ENCODE measurements at places on chromosomes 5 and 9.

DNA sequence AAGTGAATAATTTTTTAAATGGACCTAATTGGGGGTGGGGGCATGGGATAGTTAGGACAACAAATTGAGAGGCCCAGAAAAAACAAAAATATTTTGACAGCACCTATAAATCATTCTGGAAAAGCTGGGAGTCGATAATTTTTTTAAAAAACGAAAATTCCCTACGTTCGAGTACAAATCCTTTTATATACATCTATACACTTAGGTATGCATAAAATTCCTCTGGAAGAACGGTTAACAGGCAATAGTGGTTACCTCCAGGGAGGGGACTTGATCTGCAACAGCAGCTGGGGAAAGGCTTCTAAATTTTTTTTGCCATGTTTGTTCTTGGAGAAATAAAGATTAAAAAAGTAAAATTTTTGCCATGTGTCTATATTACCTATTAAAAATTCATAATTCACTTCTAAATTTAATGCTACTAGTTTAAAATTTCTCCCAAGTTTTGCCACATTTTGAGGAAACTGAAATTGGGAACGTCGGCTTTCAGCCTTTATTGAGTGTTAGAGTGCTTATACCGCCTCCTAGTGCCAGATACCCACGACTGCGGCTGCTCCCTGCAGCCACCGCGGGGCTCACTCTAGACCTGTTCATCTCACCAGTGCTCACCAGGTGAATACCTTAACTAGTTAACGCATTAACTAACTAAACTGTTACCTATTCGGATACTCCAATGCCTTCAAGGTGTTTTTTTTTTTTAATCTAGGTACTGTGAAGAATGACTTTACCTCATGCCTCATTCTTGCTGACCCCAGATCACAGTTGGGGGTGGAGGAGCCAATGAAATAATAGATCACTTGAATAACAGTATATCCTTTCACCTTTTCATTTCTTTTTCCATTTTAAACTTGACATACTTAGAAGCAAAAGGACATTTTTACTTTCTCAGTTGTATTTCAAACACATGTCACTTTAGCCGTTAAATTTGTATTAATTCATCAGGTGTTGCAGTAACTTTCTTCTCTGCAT lies 1.8 kb upstream of the BHMT start:
- no peak for DNase-seq

GRCh38 chr9:130095872-130096271 lies 42.2 kb downstream of the GPR107 start:
- no peak for DNase-seq

DNA sequence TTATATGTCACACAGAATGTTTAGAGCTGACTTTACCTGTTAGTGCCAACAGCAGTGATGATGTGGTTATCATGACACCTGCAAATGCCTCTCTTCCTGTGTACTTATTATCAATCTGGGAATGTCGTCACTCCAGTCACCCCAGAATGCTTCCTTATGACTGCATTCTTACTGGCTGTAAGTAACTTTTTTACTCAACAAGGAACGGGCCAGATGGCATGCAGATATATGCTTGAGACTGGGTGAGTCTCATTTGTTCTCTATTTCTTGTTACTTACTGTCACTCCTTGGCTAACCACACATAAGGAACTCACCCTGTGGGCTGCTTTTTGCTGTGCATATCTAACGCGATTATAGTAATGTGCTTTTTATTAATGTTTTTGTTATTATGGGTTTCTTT lies 385.5 kb upstream of the MEF2C start:
- no peak for DNase-seq

GRCh38 chr9:93257808-93258331 lies 73.9 kb downstream of the WNK2 start:
- no peak for DNase-seq

DNA sequence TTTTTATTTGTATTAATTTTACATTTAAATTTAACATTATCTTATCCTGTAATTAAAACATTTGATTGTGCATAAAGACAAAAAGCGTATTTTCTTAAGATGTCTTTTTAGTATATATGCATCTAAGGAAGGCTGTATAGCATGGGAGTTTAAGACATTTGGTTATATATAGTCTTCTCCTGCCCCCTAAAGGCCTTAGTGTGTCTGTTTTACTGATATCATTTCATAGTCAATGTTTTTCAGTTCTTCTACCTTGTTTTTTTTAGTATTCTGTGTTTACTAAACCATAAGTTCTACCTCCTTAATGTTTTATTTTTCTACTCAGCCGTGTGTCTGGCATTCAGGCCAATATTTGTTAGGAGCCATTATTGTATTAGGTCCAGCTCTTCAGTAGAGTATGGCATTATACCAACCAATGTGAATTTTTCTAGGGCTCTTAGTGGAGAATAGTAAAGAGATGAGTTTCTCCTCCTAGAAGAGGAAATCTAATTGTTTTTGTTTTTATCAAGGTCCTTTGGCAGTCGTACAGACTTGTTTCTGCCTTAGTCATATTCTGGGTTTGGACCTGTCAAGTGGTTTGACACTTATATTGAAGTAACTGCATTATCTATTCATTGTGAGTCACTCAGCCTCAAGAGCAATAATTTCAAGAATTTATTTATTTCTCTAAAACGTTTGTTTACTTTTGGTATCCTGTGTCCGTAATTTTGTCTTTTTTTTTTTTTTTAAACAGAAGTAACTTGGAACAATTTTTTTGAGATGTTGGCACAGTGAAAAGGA lies 74.8 kb downstream of the SLF1 start:
- DNase-seq, result peak; percentile 60

GRCh38 chr9:32393911-32394310 lies 9.5 kb downstream of the ACO1 start:
- no peak for DNase-seq

GRCh38 chr9:70682298-70682697 lies 267.8 kb upstream of the KLF9 start:
- no peak for DNase-seq

All from MG63 (cell line).